Muscle of back (tissue), 13 donors: ENCODE measurements at places on chromosomes 16 and 17. TPM values are rescaled to one million over a fixed set of nuclear protein-coding genes. Genes with fewer than 3 reads are reported as not detected.

Gene MYO1D
- 5.4 TPM for polyA plus RNA-seq

GRCh38 chr17:29162909-29163341 lies 17.3 kb downstream of the MYO18A start:
- no peak for DNase-seq

DNA sequence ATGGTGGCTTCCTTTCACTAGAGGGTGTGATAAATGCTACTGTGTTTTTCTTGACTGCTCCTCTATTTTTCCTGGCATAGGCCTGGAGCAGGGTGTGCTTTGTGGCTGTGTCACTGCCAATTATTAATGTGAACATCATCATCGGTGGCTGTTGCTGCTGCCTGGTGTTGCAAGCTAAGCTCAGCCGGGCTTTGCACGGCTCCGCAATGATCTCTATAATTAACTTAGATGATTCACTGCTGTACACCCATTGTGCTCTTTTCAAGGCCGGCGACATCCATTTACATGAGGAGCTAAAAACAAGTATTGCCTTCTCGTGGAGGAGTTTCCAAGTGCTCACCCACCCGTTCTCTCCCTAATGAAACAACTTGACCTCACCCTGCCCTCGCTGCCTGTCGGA lies 160.1 kb upstream of the IRX3 start:
- no peak for DNase-seq

Gene AURKB
- 17.8 TPM for polyA plus RNA-seq

Gene LGALS9
- polyA plus RNA-seq: 8.1 TPM

- no peak for DNase-seq
Observed at GRCh38 chr16:20650400-20651166, 46.9 kb downstream of the ACSM1 start.
